ENCODE measurements at places on chromosomes 1 and 21.

DNA sequence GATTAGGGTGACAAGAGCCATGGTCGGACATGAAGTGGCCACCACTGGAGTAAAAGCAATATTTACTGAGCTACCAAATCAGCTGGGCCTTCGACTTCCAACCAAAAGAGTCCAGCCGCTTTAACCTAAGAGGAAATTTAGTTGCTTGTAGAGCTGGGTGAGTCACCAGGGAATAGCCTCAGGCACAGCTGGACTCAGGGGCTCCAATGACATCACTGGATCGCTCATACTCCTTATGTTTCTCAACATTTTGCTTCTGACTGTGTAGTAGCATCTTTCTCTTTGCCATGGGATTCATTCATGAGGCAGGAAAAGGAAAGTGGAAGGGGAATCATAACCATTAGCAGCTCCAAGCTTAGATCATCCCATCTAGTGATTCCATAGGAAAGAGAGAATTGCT, 664.4 kb downstream of the MATN1 start:
- DNase-seq: no peak

- no peak for DNase-seq
Observed at GRCh38 chr1:86788300-86789206, 84.2 kb downstream of the SH3GLB1 start.

DNA sequence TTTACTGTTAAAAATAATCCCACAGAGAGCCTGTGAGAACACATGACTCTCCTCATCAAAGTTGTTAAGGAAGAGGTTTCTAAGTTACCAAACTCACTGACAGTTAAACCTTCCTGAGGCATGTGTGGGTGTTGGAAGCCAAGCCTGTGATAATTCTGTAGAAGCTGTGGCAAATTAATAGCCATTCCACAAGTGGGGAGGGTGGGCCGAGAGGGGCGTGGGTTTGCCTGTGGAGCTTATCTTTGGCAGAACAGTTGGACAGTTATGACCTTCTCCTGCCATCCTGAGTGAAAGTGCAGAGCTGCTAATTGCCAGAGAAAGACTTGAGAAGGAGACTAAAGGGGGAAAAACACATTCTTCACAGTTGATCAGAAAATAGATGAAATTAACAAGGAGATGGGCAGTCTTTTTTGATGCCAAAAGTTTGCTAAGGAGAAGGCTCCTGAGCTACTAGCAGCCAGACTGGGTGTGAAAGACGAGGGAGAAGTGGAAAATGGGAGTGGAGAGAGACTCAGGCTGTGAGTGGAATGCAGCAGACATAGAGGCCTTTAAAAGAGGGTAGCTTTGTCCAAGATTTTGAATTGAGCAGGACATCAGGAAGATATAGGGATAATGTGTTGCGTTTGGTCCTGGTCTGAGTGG, 1.6 kb upstream of the PLA2G2C start:
- DNase-seq: no peak

DNA sequence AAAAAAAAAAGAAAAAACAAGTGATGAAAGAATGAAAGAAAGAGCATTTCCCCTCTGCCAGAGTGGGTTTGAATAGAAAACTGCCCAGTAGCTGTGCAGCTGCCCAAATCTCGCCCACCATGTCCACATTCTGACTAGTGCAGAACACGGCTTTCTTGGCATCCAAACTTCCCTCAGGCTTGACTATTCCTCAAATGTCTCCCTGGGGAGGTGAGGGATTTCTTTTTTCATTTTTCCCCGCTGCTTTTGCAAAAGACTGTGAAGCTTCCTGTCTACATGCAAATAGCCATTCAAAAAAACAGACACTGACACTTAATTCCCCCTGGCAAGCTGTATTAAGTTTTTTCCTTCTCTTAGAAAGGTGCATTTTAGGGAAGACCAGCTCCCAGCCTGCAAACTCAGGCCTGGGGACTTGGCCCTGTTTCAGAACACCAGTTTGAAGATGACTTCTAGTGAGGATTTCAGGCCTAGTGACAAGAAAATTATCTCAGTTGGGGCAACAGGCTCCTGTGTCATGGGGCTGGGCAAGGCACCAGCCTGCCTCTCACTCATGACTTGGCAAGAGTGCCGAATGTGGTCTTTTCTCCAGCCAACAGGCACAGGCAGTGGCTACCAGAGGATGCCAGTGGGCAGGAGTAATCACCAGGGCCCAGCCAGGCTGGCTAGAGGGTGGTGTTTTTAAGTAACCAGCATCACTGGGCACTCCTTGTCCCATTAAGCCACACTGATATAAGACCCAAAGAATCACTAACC, 178.1 kb upstream of the NFIA start:
- no peak for DNase-seq

- DNase-seq: no peak
Observed at GRCh38 chr1:32894681-32895080, 6.5 kb downstream of the TMEM54 start.

DNA sequence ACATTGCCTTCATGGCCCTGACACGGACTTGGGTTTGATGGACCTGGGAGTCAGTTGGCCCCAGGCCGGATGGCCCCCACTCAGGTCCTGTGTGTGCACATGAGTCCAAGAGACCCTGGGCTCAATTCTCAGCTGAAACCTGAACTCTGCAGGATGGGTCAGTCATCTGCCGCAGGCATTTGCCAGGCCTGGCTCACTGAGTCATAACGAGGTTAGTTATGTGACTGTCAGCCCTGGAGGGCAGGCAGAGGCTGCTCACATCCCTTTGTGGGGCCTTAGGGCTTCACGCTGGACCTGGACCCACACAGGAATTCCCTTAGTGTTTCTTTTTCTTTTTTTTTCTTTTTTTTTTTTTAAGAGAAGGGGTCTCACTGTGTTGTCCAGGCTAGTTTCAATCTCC, 46.5 kb downstream of the PSMG1 start:
- DNase-seq: no peak

DNA sequence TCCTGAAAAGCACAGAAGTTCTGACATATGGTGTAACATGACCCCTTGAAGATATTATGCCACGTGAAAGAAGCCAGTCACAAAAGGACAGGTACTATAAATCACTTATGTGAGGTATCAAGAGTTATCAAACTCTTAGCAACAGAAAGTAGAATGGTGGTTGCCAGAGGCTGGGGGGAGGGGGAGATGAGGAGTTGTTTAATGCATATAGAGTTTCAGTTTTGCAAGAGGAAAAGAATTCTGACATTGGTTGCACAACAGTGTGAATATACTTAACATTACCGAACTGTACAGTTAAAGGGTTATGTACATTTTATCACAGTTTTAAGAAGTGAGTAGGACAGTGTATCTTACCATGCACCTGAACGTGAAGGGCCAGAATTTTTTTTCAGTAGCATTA, 80.0 kb downstream of the USP25 start:
- no peak for DNase-seq

DNA sequence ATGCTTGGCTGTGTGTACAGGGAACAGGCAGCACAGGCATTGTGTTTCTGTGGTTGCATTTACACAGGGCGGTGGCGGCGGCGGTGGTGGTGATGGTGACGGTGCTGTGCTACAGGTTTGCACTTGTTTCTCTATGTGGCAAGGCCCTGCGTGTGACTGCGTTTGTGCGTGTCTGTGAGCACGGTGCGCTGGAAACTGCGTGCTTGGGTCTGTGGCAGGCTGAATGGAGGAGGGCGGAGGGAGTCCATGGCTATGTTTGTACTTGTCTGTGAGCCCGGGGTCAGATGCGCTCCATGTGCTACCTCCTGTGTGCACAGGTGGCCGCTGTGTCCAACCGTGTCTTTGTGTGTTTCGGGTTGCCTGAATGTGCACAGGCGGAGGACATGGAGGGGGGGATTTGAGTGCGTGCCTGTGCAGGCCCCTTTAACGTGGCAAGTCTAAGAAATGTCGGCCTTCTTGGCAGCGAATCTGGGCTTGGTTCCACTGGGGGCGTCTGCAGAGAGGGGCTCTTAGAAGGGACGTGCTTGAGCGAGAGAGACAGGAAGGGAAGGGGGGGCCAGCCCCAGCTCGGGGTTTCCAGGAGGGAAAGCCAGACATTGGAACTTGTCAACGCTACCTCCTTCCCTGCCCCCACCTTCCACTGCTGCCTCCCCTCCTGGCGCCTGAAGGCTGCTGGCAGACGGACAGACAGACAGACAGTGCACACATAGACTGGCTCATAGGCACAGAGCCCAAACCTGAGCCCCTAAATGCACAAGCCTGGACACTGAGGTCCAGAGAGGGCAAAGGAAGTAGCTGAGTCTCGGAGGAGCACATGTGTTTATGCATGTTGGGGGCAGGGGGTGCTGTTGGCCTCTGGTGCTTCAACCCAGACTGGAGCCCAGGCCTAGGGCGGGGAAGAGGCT, 32.7 kb upstream of the WASF2 start:
- DNase-seq: peak; percentile 78

GRCh38 chr1:204194771-204195170, 1.5 kb downstream of the KISS1 start:
- DNase-seq: no peak

- no peak for DNase-seq
Observed at GRCh38 chr21:45622416-45623097, 21.0 kb upstream of the PCBP3 start.

- no peak for DNase-seq
Observed at GRCh38 chr1:143497374-143497747, 474.4 kb downstream of the FAM72C start.

GRCh38 chr1:16386454-16387113, 19.5 kb downstream of the SZRD1 start:
- DNase-seq: no peak

- DNase-seq: peak; percentile 21
Observed at GRCh38 chr1:21939650-21940374, 2.7 kb upstream of the HSPG2 start.

- peak; percentile 38 for DNase-seq
Observed at GRCh38 chr1:20521960-20522861, 14.3 kb upstream of the MUL1 start.

- DNase-seq: no peak
Observed at GRCh38 chr1:211811848-211812247, 18.7 kb downstream of the LPGAT1 start.

DNA sequence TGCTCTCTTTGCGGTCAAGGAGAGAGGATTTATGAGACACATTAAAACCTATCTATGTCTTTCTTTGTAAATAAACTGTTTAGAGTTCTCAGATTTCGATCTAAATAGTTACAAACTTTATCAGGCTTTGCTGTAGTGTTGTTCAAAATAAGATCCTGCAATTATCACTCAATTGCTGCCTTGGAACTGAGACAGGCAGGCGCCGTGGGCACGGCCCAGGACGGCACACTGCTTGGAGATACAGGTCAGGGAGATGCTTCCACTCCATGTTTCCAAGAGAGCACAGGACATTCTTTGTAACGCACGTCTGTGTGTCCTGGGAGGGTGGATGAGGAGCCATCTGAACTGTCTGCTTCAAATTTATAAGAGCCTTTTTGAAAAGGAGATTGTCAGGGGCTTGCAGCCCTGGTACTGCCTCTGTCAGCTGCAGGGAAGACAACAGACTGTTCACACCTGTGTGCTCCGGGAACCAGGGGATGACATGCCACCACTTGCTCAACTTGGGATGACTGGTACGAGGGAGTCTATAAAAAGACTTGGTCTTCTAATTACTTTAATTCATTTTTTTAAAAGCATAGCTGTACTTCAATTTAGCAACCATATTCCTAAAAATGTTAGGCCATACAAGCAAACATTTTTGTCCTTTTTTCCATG, 472.9 kb upstream of the RUNX1 start:
- DNase-seq: no peak

- DNase-seq: no peak
Observed at GRCh38 chr1:24932725-24933294, 2.7 kb upstream of the RUNX3 start.

- no peak for DNase-seq
Observed at GRCh38 chr1:83554174-83554573, 444.8 kb downstream of the TTLL7 start.

DNA sequence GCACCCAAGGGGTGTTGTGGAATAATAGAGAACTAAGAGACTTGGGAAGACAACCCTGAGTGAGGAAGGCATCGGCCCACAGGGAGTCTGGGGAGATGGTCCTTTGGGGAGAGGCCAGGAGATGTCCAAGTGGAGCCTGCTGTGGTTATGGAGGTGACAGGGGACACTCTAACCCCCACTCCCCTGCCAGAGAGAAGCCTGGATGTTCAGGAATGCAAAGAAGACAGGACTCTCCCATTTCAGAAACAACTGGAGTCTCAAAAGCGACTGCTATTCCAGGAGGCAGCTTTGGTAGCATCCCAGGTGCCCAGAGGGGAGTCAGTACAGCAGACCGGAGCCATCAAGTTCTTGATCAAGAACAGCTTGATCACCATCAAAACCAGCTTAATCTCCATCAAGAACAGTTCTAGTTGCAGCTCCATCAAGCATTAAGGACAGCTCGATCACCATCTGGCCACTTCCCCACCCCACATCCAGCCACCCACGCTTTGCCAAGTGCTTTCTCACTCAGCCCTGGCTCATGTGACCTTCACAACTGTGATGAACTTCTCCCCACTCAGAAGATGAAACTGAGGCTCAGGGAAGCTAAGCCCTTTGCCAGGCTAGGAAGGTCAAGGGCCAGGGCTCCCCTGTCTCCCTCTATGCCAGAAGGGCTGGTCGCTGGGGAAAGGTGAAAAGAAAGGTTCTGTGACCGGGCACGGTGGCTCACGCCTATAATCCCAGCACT, 743 bp downstream of the CD52 start:
- no peak for DNase-seq

DNA sequence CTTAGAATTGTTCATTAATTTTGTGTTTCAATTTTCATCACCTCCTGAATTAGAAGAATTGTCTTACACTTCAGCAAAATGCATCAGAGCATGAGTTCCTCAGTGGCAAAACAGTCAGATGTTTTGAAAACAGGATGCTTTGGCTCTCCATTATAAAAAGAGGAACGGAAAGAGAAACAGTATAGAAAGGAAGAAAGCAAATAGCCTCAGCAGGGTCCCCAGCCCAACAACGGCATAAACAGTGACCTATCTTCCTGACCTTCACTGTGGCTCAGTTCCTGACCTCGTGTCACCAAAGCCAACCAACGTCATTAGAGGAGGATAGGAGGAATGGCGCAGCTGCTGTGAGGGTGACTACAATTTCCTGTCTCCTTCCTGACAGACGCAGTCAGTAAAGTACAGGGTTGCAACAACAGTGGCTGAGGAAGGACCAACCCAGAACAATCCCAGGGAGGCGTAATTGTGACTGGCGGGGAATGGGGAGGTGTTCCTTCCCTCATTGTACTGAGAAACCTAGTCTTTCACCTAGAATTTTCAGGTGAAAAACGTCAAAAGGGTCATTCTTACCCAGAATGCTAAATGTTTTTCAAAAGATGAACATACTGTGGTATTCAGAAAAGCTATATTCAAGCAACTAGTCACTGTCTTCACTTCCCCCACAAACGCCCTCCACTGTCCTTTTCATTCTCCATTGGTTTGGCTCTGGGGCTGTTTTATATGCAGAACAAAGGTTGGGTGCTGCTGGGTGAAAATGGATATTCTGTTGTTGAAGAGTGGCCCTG, 197.9 kb upstream of the SGIP1 start:
- DNase-seq: peak; percentile 57
